ENCODE measurements at places on chromosomes 7 and 10.
A peak's percentile ranks its signal among the peaks of the same experiment; 100 is the strongest.

- no peak for DNase-seq
Observed at GRCh38 chr7:37657816-37658215, 25.8 kb upstream of the GPR141 start.

DNA sequence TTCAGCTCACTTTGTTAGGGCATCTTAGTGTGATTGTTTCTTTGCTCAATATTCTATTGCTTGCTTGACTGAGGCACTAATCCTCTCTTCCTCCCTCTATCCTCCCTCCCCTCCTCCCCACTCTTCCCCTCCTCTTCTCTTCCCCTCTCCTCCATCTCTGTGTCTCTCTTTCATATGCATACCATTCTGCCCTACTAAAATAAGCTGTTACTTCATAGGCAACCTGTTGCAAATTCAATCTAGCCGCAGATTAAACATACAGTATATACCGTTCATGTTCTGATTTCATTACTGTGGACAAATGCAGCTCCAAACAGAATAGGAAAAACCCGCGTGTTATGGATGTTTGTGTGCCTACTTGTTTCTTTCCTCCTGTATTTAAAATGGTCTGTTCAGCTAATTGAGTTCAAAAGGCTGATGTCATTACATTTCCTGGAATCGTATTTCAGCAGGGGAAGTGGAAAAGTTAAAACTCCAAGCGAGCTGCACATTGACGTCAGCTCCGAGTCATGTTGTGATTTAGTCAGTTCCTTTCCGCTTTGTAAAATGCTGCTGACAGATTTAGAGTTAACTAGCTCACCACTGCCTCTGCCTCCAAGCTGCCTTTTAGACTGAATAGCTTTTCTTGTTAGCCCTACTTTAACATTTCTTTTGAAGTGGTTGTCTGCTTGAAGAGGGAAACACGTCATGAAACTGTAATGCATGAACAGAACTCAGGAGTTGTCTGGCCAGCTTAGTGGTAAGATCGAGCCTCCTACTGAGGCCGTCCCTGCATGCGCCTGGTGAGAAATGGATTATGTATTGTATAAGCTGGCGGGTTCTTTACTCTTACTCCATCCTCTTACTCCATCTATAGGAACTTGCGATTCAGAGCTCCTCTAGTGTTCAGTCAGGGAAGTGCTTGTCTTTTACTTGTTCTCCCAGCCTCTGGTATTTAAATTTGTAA is 69.0 kb downstream of the CREM start:
- peak; percentile 47 for DNase-seq

DNA sequence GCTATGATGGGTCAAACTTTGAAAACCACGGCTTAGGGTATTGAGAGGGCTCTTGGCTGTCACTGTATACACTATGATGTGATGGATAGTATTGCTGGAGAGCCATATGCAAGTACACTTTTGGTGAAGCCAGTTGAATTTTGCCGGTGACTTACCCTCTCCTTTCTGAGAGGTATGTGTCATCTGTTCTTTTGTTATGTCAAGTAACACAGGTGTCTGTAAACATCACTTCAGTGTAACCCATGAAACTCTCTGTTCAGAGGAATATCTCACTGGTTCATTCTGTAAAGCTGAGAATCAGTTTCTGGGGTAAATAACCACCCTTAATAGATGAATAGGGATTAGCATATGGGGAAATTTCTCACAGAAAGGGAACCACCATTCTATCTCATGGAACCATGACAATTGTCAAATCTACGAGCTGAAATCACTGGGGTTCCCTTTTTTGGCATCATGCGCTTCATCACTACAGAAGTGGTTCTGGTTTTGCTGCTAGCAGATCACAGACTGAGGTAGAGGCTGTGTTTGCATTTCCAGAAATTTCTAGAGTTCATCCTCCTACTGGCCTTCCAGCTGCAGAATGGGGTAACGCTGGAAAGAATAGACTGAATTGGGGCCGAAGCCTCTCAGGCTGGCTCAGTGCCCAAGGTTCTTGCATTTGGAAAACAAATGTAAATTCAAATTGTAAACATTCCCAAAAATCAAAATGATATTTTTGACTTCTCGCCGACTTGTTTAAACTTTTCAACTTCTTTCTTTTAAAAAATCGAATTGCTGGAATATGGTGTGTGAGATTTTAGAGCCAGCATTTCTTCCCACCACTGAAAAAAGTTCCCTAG is 83.3 kb upstream of the CREB5 start:
- DNase-seq = no peak

GRCh38 chr7:26500749-26501352 is 209.2 kb downstream of the SNX10 start:
- no peak for DNase-seq

GRCh38 chr7:34991938-34992840 is 45.1 kb downstream of the DPY19L1 start:
- DNase-seq = peak; percentile 11

GRCh38 chr10:91339729-91340128 is 70.4 kb upstream of the HECTD2 start:
- no peak for DNase-seq

- DNase-seq = no peak
Observed at GRCh38 chr10:90929179-90929578, 8.3 kb upstream of the ANKRD1 start.

GRCh38 chr10:98328640-98329039 is 60.6 kb upstream of the LOXL4 start:
- DNase-seq = no peak

DNA sequence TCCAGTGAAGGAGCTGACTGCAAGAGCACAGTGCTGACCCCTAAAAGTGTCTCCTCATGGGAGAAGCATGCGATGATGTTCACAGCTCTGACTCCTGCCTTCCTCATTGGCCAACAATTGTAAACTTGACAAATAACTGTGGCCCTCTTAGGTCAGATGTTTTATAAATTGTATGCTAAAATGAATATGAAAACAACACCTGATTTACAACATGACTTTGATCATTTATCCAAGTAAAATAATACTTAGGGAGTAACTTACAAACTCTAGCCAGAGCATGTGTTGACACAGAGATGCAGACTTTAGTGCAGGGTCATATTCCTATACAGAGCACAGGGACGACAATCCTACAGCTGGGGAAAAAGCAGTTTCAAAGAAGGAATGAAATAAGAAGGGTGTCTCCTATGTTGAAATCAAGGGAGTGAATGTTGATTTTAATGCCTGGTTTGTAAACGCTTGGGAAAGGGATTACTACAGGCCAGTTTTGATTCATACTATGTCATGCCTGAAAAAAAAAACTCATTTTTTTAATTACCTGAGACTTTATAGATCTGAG is 391.4 kb upstream of the AKR1E2 start:
- no peak for DNase-seq

GRCh38 chr7:34034728-34035127 is 129.4 kb downstream of the BMPER start:
- no peak for DNase-seq

- DNase-seq = no peak
Observed at GRCh38 chr7:4799508-4800268, 24.3 kb downstream of the AP5Z1 start.

DNA sequence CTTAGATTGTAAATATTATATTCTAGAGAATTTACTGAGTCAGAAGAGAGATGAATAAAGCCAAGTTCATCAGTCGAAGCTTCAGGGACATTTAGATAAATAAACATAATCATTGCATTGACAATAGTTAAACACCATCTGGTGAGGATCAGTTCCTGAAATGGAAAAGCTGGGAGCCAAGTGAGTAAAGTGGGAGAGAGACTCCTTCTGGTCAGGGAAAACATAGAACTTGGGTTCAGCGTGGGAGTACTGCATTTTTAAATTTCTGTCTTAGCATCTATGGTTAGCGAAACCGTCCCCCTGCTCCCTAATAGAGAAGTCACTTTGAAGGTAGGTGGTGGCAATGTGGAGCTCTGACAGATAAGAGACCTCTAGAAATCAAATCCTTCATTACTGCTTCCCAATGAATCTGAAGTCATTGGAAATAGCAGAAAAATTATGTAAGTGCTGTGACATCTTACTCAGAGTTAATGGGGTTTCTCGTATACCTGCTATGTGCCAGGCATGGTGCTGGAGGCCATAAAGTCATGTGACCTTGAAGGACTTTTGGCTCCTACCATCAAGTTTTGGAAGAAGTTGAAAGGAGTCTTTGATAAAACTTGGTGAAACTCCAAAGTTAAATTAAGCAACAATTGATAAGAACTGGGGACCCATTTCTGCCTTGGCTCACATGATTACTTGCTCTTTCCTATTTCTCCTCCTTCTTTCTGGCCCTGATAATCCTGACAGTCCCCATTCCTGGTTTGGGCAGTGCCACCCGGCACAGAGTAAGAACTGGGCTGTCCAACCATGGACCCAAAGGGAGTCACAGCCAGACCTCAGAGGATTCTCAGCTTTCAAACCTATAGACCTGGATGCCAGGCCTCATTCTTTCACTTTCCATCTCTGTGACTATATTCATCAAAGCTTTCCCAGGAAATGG is 211.2 kb downstream of the C7orf25 start:
- DNase-seq = no peak

DNA sequence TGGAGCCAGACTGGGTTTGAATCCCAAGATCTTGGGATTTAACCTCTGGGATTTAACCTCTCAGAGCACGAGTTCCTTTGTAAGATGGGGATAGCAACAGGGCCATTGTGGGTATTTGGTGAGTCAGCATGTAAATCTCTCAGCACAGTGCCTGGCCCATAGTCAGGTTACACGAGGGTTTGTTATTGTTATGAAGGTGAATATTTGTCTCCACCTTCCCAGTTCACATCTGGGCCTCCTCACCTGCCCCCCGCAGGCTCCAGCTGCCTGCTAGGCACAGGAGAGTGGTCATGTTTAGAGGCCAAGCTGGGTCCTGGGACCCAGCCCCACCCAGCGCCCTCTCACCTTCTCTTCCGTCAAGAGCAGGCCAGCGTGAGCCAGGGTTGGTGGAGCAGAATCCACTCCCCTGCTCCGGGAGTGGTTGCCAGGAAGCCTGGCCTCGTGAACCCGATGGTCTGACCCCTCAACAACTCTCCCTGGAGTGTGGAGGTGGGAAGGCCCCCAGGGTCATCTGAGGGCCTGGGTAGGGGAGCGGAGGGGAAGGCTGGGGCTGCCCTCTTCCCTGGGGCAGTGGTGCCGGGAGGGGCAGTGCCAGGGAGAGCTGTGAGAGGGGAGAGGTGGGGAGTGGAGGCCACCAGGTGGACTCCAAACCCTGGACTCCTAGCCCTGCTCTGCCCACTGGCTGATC is 26.0 kb downstream of the FAM241B start:
- no peak for DNase-seq

- DNase-seq = no peak
Observed at GRCh38 chr7:115805458-115805857, 225.1 kb downstream of the TFEC start.

- peak; percentile 40 for DNase-seq
Observed at GRCh38 chr10:74585231-74586087, 240.9 kb upstream of the KAT6B start.

DNA sequence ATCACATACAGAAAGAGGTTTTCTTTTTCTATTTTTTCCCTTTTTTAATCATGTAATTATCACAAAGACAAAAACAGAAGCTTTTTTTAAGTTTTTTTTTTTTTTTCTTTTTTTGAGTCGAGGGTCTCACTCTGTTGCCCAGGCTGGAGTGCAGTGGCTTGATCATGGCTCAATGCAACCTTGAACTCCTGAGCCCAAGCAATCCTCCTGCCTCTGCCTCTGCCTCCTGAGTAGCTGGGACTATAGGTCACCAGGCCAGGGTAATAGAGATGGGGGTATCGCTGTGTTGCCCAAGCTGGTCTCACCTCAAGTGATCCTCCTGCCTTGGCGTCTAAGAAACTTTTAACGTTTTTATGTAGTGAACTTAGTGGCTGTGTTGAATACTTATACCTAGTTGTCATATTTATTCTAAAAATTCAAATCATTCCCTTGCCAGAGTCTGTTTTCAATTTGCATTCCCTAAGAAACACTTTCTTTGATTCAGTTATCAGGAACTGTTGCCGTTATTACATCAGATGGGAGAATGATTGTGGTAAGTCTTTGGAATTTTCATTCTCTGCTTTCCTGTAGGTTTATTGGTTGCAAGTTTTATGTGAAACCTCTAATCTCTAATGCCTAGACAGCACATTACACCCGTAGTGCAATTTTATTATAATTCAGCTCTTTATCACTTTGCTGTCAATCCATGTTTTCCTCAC is 1.3 kb downstream of the LSM8 start:
- DNase-seq = no peak

GRCh38 chr7:74388880-74389415 is 64.8 kb upstream of the GTF2IRD1 start:
- DNase-seq = no peak

- DNase-seq = no peak
Observed at GRCh38 chr7:28354601-28355402, 57.5 kb upstream of the CREB5 start.

DNA sequence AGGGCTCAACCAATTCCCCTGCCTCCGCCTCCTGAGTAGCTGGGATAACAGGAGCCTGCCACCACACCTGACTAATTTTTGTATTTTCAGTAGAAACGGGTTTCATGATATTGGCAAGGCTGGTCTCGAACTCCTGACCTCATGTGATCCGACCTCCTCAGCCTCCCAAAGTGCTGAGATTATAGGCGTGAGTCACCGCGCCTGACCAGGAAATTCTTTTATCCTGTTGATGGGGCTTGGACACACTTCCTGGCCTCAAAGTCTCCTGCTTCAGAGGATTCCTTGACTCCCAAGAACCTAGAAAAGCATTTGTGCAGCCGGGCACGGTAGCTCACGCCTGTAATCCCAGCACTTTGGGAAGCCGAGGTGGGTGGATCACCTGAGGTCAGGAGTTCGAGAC is 16.2 kb downstream of the ZNF425 start:
- no peak for DNase-seq

DNA sequence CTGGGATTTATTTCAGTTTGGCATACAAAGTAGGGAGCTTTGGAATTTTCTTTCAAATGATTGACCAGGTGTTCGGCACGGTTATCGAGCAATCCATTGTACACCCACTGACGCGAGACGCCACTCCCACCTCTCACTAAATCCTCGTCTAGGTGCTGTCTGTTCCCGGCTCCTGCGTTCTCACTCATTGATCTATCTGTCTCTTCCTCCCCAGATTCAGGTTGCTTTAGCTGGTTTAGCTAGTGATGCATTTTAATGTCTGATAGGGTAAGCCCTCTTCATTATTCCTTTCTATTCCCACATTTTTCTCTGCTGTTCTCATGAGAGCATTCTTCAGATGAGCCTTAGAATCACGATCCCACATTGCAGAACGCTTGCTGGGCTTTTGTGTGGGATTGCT is 91.7 kb downstream of the ELFN1 start:
- no peak for DNase-seq

GRCh38 chr10:30285970-30286369 is 63.1 kb downstream of the MTPAP start:
- peak; percentile 19 for DNase-seq

DNA sequence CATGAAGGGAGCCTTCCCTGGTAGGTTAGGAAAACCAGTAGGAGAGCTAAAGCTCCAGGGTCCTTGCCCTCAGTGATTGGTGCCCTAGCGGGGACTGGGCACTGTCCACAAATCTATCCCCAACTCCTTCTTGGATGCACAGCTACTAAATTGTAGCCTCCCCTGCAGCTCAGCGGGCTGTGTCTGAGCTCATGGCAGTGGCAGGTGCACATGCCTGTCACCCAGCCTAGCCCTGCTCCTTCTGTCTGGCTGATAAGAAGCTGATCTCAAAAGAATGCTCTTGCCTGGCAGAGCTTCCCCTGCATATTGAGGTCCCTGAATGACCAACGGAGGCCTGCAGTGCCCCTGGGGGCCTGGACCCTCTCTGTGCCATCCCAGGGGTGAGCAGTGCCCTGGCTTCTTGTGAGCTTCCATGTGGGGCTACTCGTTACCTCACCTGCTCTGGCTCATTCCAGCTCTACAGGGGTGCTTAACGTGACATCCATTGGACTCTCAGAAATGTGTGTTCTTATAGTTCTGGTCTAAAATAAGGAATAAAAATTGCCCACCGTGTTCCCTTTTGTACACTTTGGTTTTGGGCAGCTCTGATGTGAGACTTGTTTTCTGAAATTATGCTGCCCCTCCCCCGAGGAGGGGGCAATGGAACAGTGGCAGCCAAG is 59.8 kb upstream of the ANTXRL start:
- no peak for DNase-seq

Measured in T-helper 2 cell (primary cell).